ENCODE measurements at places on chromosomes 13 and 19.

GRCh38 chr13:91123456-91124127 lies 223.9 kb upstream of the MIR17HG start:
- DNase-seq, result no peak

GRCh38 chr13:81048026-81048461 lies 707.1 kb upstream of the SPRY2 start:
- no peak for DNase-seq

DNA sequence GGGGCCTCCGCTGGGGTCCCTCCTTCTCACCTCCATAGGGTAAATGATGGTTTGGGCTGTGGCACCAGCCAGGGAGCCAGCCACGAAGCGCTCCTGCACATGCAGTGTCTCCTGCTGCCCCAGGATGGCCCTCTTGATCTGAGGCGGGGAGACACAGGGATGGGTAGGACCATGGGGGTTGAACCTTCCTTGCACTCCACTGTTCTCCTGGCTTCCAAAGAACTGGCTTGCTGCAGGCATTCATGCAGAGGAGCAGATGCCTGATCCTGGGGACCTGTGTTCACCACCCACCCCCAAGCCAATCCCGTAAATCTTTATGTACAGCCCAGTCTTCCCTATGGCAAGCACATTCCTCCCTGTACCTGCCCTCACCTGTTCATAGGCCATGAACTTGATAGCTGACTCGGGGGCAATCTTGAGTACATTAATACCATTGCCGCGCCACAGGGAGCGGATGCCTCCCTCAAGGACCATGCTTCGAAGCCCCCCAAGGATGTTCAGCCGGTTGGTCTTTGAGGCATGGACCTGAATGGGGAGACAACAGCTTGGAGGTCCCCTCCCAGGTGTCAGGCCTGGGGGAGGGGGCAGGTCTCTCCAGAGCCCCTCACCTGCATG lies 5.5 kb downstream of the SLC25A23 start:
- DNase-seq, result no peak

- no peak for DNase-seq
Measured at GRCh38 chr19:45527731-45528130, 20.5 kb downstream of the VASP start.

DNA sequence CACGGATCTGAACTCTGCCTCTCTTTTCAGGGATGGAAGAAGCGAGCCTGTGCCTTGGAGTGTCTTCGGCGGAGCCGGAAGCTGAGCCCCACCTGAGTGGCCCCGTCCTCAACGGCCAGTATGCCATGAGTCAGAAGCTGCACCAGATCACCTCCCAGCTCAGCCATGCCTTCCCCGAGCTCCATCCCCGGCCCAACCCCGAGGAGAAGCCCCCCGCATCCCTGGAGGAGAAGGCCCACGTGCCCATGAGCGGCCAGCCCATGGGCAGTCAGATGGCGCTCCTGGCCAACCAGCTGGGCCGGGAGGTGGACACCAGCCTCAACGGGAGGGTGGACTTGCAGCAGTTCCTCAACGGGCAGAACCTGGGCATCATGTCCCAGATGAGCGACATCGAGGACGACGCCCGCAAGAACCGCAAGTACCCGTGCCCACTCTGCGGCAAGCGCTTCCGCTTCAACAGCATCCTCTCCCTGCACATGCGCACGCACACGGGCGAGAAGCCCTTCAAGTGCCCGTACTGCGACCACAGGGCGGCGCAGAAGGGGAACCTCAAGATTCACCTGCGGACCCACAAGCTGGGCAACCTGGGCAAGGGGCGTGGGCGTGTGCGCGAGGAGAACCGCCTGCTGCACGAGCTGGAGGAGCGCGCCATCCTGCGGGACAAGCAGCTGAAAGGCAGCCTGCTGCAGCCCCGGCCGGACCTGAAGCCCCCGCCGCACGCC lies 71.5 kb downstream of the ZNF536 start:
- no peak for DNase-seq

GRCh38 chr19:45508861-45509691 lies 1.8 kb downstream of the VASP start:
- no peak for DNase-seq
